H9 (cell line): ENCODE measurements at places on chromosomes 13 and 19.
A peak's percentile ranks its signal among the peaks of the same experiment; 100 is the strongest.

GRCh38 chr19:45351401-45351952 is 10.9 kb downstream of the KLC3 start:
- DNase-seq, result no peak

DNA sequence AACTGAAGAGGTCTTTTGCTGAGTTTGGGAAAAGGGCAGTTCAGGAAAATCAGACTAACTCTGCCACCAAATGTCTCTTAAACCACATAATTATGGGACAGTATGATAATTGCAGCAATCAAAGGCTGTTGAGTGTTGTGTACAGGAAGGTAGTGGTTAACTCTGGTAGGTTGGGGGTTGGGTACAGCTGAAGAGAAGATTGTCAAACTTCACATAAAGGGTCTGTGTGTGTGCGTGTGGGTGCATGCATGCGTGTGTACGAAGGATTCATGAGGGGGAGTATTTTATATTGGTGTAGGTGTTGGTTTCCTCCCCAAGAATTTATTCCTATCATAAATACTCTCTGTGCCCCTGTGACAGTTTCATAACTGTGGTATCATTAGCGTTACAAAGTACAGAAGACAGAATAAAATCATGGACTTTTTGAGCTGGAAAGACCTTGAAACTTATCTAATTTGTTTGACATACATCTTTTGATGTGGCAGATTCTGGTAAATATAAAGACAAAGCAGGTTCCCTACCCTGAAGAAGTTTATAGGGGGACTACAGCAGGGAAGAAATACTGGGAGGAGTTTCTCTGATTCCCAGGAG is 94.1 kb downstream of the PCCA start:
- DNase-seq, result no peak

DNA sequence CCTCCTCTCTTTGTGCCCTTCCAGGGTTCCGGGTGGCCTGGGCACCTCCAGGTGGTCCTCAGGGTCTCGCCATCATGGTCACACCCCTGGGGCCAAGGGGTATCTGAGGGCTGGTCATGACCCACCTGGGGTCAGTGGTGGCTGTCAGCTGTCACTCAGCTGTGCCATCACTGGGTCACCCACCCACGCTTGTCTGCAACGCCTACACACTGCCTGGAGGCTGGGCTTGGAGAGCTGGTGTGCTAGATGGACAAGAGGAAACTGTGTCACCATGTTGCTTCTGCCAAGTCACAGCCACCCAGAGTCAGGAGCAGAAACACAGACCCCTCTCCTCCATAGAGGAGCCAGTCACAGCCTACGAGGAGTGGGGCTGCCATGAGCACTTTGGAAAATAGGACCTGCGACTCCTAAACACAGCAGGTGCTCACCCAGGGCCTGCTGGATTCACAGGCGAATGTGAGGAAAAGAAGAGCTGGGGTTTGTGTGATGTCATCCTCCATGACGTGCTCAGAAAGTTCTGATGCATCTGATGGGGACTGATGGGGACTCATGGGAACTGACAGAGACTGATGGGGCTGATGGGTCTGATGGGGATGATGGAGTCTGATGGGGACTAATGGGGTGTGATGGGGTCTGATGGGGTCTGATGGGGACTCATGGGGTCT is 10.7 kb upstream of the GRTP1 start:
- no peak for DNase-seq

GRCh38 chr19:10430505-10431253 is 10.3 kb downstream of the PDE4A start:
- no peak for DNase-seq

DNA sequence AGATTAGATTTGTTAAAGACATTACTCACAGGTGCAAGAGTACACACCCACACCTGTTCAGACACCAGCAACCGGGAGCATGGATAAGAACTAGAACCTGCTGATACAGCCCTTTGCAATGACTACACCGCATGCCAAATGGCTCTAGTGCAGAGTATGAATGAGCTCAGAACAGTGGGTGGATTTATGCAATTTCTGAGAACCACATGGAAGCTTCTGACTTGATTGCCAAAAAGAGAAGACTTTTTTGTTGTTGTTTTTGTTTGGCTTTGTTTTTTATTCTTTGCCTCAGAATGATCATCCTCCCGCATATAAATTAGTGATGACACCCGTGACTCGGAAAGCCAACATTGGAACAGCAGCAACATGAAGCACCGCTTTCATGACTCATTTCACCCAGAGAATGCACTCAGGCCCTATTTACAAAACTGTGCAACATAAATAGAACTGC is 77.4 kb upstream of the LRCH1 start:
- DNase-seq, result no peak

DNA sequence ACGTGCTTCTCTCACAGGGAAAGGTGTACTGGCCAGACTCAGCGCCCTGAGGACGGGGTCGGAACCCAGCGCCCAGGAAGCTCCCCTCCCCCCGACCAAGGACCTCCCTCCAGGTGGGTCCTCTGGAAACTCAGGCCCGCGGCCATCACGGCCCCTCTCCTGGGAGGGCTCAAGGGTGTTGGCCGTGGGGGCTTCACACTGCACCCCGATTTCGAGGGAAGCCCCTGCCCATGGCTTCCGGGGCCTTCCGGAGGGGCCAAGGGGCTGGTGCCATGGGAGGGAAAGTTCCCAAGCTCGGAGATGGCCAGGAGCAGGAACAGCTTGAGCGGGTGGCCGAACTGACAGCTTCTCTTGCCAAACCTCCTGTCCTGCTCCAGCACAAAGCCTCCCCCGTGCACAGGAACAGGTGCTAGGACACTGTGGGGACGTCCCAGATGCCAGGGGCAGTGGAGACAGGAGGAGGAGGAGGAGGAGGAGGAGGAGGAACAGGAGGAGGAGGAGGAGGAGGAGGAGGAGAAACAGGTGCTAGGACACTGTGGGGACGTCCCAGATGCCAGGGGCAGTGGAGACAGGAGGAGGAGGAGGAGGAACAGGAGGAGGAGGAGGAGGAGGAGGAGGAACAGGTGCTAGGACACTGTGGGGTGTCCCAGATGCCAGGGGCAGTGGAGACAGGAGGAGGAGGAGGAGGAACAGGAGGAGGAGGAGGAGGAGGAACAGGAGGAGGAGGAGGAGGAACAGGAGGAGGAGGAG is 10.0 kb downstream of the SBNO2 start:
- no peak for DNase-seq

GRCh38 chr13:38763446-38764381 is 76.8 kb downstream of the FREM2 start:
- peak; percentile 37 for DNase-seq

GRCh38 chr13:95251641-95252040 is 49.6 kb downstream of the ABCC4 start:
- DNase-seq, result no peak

GRCh38 chr13:99434258-99434788 is 66.9 kb upstream of the TM9SF2 start:
- DNase-seq, result peak; percentile 70

GRCh38 chr19:31759359-31759758 is 410.1 kb upstream of the TSHZ3 start:
- no peak for DNase-seq

GRCh38 chr19:22832031-22832762 is at the start of gene ZNF723:
TSS of gene ZNF723 (plus strand) at chr19:22832291. CDS start at chr19:22832380, 89 bp downstream.
- DNase-seq, result no peak

GRCh38 chr13:23771956-23772355 is 117.2 kb downstream of the MIPEP start:
- DNase-seq, result no peak

GRCh38 chr13:112882555-112883024 is 86.4 kb upstream of the MCF2L start:
- no peak for DNase-seq

DNA sequence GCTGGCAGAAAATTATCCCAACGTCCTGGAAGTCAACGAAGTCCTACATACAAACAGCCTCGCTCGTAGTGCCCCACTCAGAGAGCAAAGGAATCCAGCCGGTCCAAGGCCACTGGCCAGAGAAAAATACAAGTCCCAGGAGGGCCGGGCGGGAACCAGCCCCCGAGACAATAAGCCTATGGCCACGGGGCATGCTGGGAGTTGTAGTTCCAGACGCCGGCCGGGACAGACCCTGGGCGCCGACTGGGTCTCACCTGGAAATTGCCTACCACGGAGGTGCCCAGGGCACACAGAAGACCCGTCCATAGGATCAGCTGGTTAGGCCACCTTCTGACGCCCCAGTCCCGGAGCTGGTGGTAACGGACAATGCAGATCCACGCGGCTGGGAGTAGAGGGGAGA is 5.4 kb downstream of the TMEM150B start:
- DNase-seq, result peak; percentile 92

DNA sequence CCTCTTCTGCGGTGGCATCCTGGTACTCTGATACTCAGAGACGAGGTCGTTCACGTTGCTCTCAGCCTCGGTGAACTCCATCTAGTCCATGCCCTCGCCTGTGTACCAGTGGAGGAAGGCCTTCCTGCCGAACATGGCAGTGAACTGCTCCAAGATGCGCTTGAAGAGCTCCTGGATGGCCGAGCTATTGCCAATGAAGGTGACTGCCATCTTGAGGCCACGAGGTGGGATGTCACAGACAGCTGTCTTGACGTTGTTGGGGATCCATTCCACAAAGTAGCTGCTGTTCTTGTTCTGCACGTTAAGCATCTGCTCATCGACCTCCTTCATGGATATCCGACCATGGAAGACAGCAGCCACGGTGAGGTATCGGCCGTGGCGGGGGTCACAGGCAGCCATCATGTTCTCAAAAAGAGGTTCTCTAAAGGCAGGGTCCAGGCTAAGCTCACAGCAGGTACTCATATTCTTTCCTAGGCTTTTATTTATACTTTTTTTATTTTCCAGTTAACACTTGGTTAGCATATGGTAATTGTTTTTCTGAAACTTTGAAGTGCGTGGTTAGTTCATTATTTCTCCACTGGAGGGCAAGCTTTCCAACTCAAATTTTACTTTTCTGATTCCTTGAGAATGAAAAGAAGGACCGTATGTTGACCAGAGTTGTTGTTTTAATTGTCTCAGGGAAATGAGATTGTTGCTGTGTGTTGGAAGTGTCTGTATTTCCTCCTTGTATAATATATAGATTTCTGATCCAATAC is 72.4 kb upstream of the RGCC start:
- DNase-seq, result no peak

DNA sequence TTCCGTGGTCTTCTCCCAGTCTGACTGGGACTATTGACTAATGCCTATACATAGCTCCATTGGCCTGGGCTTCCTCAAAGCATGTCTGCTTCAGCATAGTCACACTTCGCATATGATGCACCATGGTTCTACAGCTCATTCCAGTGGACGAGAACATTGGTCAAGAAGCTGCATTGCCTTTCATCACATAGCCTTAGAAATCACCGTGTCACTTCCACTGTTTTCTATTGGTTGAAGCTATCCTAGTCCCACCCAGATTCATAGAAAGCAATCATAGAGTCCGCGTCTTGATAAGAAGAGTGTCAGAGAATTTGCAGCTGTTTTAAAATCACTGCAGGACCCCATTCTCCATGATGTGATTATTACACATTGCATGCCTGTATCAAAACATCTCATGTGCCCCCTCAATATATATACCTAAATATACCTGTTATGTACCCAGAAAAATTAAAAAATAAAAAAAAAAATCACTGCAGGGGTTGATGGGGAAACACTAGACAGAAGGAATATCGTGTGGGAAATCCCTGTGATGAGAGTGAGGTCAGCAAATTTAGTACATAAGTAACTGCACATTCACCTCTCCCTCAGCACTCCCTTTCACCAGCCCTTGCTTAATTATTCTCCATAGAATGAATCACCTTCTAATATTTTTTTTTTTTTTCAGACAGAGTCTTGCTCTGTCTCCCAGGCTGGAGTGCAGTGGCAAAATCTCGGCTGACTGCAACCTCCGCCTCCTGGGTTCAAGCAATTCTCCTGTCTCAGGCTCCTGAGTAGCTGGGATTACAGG is 2.2 kb upstream of the ARHGAP33 start:
- no peak for DNase-seq
